ENCODE measurements at places on chromosomes 16 and 17.

DNA sequence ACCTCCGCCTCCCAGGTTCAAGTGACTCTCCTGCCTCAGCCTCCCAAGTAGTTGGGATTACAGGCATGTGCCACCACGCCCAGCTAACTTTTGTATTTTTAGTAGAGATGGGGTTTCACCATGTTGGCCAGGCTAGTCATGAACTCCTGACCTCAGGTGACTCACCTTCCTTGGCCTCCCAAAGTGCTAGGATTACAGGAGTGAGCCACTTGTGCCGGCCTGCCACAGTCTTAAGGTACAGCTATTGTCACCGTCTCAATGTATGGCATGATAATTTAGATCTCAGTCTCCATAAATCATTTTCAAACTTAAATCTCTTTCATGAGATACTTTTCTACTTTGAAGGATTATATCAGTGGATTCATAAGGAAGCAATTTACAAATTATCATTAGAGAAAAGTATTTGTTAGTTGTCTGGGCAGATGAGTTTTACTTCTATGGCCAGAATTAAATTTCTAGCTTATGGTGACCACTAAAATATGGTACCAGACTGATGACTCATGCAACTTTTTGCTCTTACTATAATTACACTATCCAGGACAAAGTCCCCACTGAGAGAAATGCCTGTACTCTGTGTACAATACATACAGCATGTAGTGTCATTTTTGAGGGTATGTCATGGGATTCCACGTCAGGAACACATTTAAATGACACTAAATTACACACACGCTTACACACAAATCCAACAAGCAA is 1230.3 kb upstream of the GOT2 start:
- no peak for DNase-seq

DNA sequence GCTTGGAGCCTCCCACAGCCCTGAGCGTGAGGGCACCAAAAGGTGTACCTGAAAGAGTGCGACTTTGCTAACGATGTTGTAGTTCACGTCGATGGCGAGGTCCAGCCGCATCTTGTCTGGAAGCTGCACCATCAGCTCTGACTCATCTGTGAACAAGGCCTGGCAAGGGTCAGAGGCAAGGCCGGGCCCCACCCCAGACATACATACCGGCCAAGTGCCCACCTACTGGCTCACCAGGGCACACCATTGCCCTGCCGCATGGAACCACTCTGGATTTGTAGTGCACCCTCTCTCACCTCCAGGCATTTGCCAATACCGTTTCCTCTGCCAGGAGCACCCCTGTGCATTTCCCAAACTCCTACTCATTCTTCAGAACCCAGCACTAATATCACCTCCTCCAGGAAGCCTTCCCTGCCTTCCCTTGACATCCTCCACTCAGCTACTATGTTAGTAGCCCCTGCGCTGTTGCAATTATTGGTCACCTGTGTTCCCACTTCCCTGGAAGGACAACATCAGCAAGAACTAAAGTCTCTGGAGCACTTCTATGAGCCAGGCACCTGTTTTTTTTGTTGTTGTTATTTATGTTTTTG is 69.4 kb downstream of the CNGB1 start:
- DNase-seq, result no peak

DNA sequence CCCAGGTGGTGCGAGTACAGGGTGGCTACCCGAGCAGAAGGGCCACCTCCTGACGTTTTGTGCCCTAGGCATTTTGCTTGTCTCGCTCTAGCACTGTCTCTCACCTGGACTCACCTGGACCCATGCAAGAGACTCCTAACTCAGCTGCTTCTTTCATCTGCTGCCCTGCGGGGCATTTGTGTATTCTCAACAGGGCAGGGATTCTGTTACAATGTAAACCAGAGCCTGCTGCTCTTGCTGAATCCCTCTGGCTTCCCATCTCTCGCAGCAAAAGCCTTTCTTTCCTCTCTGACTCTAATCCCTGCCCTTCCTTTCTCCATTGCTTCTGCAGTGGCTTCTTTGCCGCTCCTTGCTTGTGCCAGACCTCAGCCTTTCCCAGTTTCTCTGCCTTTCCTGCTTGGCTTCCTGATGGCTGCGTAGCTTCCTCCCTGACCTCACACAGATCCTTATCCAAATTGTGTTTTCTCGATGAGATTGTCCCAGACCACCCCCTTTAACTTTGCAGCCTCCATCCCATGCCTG is 10.2 kb downstream of the ARSG start:
- DNase-seq, result no peak

- peak; percentile 17 for DNase-seq
Observed at GRCh38 chr17:20702692-20703091, 123.2 kb downstream of the CDRT15L2 start.

- no peak for DNase-seq
Observed at GRCh38 chr17:54172985-54173316, 350.2 kb downstream of the KIF2B start.

GRCh38 chr16:9772526-9773225 is 409.6 kb downstream of the GRIN2A start:
- no peak for DNase-seq

GRCh38 chr17:82204831-82205719 is 7.6 kb downstream of the CCDC57 start:
- DNase-seq, result no peak

- no peak for DNase-seq
Observed at GRCh38 chr17:10370016-10370608, 2.7 kb downstream of the MYH13 start.

GRCh38 chr17:18185391-18185790 is 1.8 kb downstream of the ALKBH5 start:
- no peak for DNase-seq

DNA sequence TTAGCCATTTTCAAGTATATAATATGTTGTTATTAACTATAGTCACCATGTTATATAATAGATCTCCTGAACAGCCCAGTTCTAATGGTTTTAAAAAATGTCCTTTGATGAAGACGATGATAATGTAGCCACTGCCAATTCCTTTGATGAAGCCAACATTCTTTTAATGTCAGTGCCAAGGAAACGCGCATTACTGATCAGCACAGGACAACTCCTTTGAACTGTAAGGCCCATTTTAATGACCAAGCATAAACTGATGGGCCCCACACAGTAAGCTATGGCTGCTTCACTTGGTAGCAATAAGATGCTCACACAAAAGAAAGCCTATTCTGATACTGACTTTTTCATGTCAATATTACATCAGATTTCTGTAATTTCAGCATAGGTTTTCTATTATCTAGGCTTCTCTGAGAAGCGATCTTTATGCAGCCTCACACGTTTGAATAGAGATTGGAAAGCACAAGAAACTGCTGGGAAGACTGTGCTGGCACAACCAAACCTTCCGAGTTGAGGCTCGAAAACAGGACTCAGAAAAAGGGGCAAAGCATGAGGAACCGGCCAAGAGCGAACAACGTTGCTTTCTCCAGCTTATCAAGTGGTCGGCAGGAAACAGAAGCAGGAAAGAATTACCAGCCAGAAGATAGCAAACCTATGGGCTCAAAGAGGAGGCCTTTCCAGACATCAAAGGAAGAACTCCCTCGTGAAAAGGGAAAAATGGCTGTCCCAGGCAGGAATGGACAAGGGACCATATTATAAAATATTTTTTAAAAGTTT is 19.4 kb downstream of the ERN1 start:
- no peak for DNase-seq

DNA sequence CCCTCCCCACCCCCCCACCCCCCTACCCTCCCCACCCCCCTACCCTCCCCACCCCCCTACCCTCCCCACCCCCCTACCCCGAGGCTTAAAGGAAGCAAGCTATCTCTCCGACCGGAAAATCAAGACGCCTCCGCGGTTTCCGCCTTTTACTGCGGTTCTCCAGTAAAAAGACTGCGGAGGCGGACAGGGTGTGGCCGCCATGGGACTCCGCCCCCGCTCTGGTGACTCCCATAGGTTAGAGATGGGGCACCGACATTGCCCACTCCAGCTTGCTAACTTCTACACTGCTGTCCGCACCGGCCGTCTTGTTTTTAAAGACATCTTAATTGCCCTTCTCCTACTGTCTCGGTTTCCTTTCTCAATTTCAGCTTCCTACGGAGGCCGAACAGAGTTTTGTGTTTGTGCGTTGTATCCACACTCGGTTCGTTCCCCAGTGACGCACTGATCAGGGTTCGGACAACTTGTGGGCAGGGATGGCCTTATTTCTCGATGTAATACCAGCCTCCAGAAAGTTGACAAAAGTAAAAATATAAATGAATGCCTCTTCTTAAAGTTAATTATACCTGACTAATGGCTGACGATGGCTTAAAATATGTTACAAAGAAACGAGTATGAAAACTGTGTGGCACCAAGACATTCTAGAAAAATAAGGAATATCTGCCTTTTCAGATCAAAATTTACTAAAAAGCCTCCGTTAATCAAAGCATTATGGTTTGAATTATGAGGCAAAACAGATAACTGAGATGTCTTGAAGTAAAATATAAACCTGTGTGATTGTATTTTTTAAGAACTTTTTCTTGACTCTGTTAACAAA is 1.1 kb upstream of the ZNF200 start:
- DNase-seq, result peak; percentile 62
